ENCODE measurements at places on chromosomes 7 and 10. TPM values are rescaled to one million over a fixed set of nuclear protein-coding genes. Genes with fewer than 3 reads are reported as not detected.

Gene MMD2
- total RNA-seq: not detected

Gene GPRIN2
- 32.8 TPM for total RNA-seq

Gene GOLGA7B
- 12.0 TPM for total RNA-seq

Gene ZNF467
- total RNA-seq: 5.7 TPM

Gene MSS51
- 1.9 TPM for total RNA-seq

Gene DNAH11
- total RNA-seq: 1.4 TPM

Gene CCDC126
- 14.0 TPM for total RNA-seq

Gene MCM7
- total RNA-seq: 97.0 TPM

Gene CPN1
- not detected for total RNA-seq

Gene ACBD7
- total RNA-seq: not detected

Gene EXOC6
- total RNA-seq: 8.5 TPM

Gene GPR37
- 3.1 TPM for total RNA-seq

Gene KIF11
- 4.3 TPM for total RNA-seq

Gene WIPF3
- total RNA-seq: 0.30 TPM

Gene TBX20
- not detected for total RNA-seq

Gene MMP21
- total RNA-seq: 0.48 TPM

Gene NXPH1
- total RNA-seq: not detected

Gene RAB18
- total RNA-seq: 50.1 TPM

Gene ADGRA1
- not detected for total RNA-seq

Gene ARHGEF35
- 18.4 TPM for total RNA-seq

Gene UTF1
- not detected for total RNA-seq

Gene ZPBP
- total RNA-seq: not detected

Gene GIMAP1
- 3.9 TPM for total RNA-seq

Gene MRLN
- total RNA-seq: not detected

Gene IDI1
- total RNA-seq: 35.7 TPM

Gene IGFBP3
- 236 TPM for total RNA-seq

Gene RNF32
- total RNA-seq: not detected

Gene AKR1C2
- total RNA-seq: 19.7 TPM

Gene GSTO2
- 35.5 TPM for total RNA-seq

Gene CPVL
- 9.3 TPM for total RNA-seq

Gene RET
- 2.1 TPM for total RNA-seq

Gene CTAGE15
- total RNA-seq: 0.30 TPM

Gene RAB19
- 5.3 TPM for total RNA-seq

Gene ZNF727
- 1.9 TPM for total RNA-seq

Gene FAM237B
- total RNA-seq: not detected

Gene DPYSL4
- 0.91 TPM for total RNA-seq

Gene TRIM56
- 12.1 TPM for total RNA-seq

Gene ZNF22
- total RNA-seq: 6.7 TPM

Gene CPEB3
- total RNA-seq: 7.8 TPM

Gene NODAL
- not detected for total RNA-seq

Gene SPDYE9
- not detected for total RNA-seq

Gene C10orf67
- 0.93 TPM for total RNA-seq

Gene STAMBPL1
- 14.0 TPM for total RNA-seq

Gene MBL2
- not detected for total RNA-seq

Gene STOX1
- 1.3 TPM for total RNA-seq

Gene EPHB6
- total RNA-seq: 233 TPM

Gene CPED1
- total RNA-seq: 3.6 TPM

Gene SLC39A12
- not detected for total RNA-seq

Gene ASZ1
- total RNA-seq: not detected

Gene CLIP2
- total RNA-seq: 34.4 TPM

Gene EPDR1
- total RNA-seq: 2.2 TPM

Gene SRRM3
- 5.6 TPM for total RNA-seq

Gene BICC1
- 3.7 TPM for total RNA-seq

Gene CYP2C8
- total RNA-seq: not detected

Gene ITIH5
- total RNA-seq: 11.3 TPM

Gene ZNHIT1
- 43.8 TPM for total RNA-seq

Gene MET
- total RNA-seq: 41.2 TPM

Gene SPDYE6
- not detected for total RNA-seq
